Cortex of kidney (tissue), 1 donor: ENCODE measurements at places on chromosomes 3 and 15.

GRCh38 chr3:60226912-60227311 is 1024.3 kb downstream of the FHIT start:
- DNase-seq = no peak

GRCh38 chr3:32733631-32734229 is 48.7 kb downstream of the CNOT10 start:
- DNase-seq = no peak

DNA sequence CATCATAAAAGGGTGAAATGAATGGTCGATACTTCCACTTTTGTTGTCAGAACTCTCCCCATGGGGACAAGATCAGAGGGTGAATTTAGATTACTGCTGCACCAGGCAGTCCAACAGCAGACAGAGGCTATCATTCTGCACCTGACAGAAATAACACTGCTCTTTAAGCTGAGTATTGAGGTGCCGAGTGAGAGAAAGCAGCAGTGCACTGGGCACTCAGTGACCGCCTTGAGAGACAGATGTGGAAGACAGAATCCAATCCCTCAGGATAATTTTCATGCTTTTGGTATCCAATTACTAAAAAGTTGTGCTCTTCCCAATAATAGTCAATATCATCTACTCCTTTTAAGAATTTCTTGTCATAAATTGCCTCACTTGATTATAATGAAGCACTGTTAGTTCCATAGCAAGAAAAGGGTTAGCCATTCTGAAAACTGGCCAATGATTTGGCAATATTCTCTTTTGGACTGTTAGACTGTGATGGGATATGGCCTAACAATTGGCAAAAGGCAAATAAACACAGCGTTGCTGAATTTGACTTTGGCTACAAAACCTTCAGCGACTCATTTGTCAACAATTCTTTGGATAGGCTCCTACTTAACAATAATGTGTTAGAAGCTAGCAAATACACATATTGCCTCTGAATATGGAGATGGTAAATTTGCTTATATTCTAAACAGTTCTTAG is 5.5 kb downstream of the FGF7 start:
- DNase-seq = no peak

GRCh38 chr15:81030301-81030750 is 29.6 kb downstream of the TLNRD1 start:
- no peak for DNase-seq

DNA sequence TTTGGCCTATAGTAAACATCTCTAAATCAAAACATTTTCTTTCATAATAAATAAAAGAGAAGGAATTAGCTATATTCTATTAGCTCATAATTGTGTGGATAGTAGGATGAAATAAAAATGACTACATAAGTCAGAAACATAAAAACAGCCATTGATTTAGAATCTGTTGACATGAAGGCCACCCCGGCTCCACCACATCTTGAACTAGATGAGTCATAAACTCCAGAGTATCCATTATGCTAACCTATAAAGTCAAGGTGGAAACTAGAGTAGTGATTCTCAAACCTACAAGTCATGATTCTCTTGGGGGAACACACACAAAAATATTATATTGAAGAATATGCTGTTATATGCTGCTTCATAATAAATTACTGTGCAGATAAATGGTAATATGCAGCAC is 831.0 kb downstream of the TUSC7 start:
- no peak for DNase-seq

DNA sequence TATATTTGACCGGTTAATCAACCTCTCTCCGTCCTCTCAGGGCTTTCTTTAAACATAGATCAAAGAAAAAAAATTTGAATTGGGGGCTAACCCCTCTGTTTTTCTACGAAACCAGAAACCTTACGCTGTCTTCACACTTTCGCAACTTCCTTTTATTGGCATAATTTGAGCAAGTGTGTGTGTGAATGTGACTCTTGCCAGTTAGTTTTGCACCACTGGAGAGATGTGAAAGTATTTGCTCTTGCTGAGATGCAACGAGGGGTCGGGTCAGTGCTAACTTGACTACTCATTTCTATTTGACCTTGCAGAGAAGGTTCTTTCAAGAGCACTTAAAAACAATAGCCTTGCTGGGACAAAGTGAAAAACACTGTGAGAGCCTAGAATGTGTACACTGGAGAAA is 81.2 kb downstream of the FAM43A start:
- DNase-seq = no peak

GRCh38 chr3:69353088-69353478 is 32.8 kb downstream of the FRMD4B start:
- DNase-seq = no peak
